ENCODE measurements at places on chromosomes 3 and 15. TPM values are rescaled to one million over a fixed set of nuclear protein-coding genes. Genes with fewer than 3 reads are reported as not detected.

Gene IL17RB
- total RNA-seq: 0.10 TPM

Gene CHRNA7
- 2.0 TPM for total RNA-seq

Gene MCF2L2
- total RNA-seq: 2.9 TPM

Gene KBTBD8
- total RNA-seq: 55.1 TPM

Gene CLDN16
- total RNA-seq: 0.10 TPM

Gene ECE2
- not detected for total RNA-seq

Gene FBXO40
- total RNA-seq: under 0.01 TPM

All from mononuclear cell (primary cell).